Thoracic aorta endothelial cell (primary cell): ENCODE measurements at places on chromosomes 1 and 21. TPM values are rescaled to one million over a fixed set of nuclear protein-coding genes. Genes with fewer than 3 reads are reported as not detected.

The C4BPB gene
- total RNA-seq, result not detected in 2 replicates

The OPRD1 gene
- not detected in 2 replicates for total RNA-seq

The NECTIN4 gene
- total RNA-seq, result 0.14 and 0.40 TPM in 2 replicates

The CLCA1 gene
- not detected in 2 replicates for total RNA-seq

The SELL gene
- total RNA-seq, result 1.9 and 3.6 TPM in 2 replicates

The RIMS3 gene
- 0.13 and 0.22 TPM in 2 replicates for total RNA-seq

The S100A7A gene
- not detected in 2 replicates for total RNA-seq

The NBPF4 gene
- total RNA-seq, result not detected in 2 replicates

The CHI3L2 gene
- total RNA-seq, result not detected in 2 replicates

The TGFBR3 gene
- 15.4 and 16.9 TPM in 2 replicates for total RNA-seq

The PDE9A gene
- total RNA-seq, result 0.36 TPM in 1 of 2 replicates, not detected in the other

The TAL1 gene
- total RNA-seq, result 35.5 and 36.8 TPM in 2 replicates

The S100A9 gene
- not detected in 2 replicates for total RNA-seq

The SH3D21 gene
- total RNA-seq, result 2.8 and 3.1 TPM in 2 replicates

The PRPF38B gene
- 34.6 and 34.8 TPM in 2 replicates for total RNA-seq

The RGS16 gene
- 0.13 TPM in 1 of 2 replicates, not detected in the other for total RNA-seq

The LYPD8 gene
- not detected in 2 replicates for total RNA-seq

The ANKRD34A gene
- 0.13 and 0.22 TPM in 2 replicates for total RNA-seq

The RXFP4 gene
- total RNA-seq, result not detected in 2 replicates

The PTPN14 gene
- 116 and 153 TPM in 2 replicates for total RNA-seq

The PITHD1 gene
- total RNA-seq, result 31.3 and 40.0 TPM in 2 replicates

The SIK1 gene
- 1.5 and 2.4 TPM in 2 replicates for total RNA-seq

The CRYAA gene
- total RNA-seq, result not detected in 2 replicates

The GLIS1 gene
- total RNA-seq, result not detected in 2 replicates

The ARID4B gene
- total RNA-seq, result 45.7 and 49.6 TPM in 2 replicates

The ZBTB40 gene
- 18.2 and 23.1 TPM in 2 replicates for total RNA-seq

The VSIG8 gene
- total RNA-seq, result not detected in 2 replicates

The VWA5B1 gene
- not detected in 2 replicates for total RNA-seq

The S100A12 gene
- total RNA-seq, result not detected in 2 replicates

The TCHH gene
- under 0.01 TPM in 2 replicates for total RNA-seq

The CRP gene
- total RNA-seq, result 0.29 TPM in 1 of 2 replicates, not detected in the other

The GRIK1 gene
- not detected in 2 replicates for total RNA-seq

The SERINC2 gene
- total RNA-seq, result 6.0 and 7.0 TPM in 2 replicates

The LCE3D gene
- not detected in 2 replicates for total RNA-seq

The KRTAP10-10 gene
- not detected in 2 replicates for total RNA-seq

The CLEC20A gene
- total RNA-seq, result not detected in 2 replicates
